ENCODE measurements at places on chromosomes 4 and X.

DNA sequence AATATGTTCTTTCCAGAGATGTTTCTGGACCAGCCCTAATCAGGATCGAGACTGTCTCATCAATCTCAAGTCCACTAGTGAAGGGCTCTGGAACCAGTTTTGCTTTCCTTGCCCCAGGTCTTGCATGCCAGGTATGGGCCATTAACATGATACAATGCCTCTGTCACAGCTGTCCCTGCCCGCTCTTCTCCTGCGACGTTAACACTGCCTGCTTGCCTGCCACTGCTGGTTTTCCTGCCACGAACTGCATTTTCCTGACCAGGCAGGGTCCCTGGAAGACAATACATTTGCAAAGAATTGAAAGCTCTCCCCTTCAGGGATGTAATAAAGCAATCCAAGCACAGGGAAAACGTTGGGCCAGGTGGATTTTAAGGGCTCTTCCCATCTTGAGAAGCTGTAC is 200.3 kb downstream of the MID1 start:
- DNase-seq, result no peak

DNA sequence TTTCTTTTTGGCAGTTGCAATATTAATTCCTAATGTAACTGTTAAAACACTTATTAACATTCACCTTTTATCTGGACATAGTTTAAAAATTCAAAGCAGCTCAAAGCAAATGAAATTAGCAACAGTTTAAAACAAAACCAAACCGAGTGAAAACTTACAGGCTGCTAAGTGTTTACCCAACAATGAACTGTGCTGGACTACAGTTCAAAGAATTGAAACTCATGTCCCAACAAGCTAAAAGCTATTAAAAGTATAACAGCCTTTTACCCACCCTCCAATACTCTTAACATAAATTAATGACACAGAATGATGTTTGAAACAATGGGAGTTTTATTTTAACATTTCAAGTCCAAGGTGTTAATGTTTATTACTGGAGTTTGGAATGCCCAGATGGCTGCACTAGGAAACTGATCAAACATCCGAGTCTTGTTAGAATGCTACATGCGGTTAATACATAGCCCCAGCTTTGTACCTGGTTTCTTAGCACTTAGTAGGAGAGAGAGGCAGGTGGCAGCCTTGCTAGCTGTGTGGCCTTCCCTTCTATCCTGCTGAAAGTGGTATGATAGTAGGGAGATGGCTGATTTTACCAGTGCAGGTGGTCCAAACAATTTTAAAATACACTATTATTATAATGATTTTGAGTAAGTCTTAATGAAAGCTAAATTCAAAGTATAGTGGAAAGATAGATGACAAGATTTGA is 21.1 kb upstream of the FRYL start:
- DNase-seq, result no peak

GRCh38 chr4:20679951-20680350 is 20.3 kb upstream of the PACRGL start:
- no peak for DNase-seq

DNA sequence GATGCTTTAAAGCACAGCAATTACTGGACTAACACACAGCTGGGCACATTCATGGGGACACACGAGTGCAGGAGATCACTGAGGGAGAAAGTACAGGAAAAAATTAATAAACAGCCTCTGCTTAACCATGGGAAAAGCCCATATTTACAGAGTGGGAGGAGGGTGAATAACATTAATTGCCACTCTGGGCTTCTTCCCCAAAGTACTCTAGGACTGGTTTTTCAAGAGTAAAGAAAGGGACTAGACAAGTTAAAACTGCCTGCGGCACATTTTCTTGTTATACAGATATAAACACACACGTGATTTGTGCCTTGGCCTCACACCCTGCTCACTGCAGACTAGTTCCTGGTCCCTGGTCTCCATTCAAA is 179.7 kb upstream of the TET2 start:
- DNase-seq, result no peak

- no peak for DNase-seq
Observed at GRCh38 chr4:76569706-76570105, 134.7 kb downstream of the SHROOM3 start.

DNA sequence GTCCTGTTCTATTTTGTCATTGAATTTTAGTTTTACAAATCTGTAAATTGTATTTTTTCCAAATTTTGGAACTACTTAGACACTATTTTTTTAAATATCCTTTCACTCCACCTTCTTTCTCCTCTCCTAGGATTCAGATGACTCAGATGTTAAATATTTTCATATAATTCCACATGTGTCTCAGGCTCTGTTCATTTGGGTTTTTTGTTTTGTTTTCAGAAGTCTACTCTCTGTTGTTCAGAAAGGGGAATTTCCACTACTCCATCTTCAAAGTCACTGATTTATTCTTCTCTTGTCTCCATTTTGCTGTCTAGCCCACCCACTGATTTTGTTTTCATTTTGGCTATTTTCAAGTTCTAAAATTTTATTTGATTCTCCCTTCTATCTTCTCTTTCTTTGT is 264.0 kb upstream of the SLIT2 start:
- no peak for DNase-seq

- no peak for DNase-seq
Observed at GRCh38 chrX:150062292-150063137, 124.2 kb upstream of the EOLA2 start.

GRCh38 chr4:173264245-173264644 is 69.9 kb downstream of the HMGB2 start:
- no peak for DNase-seq

GRCh38 chr4:183291070-183291469 is 29.0 kb downstream of the CLDN22 start:
- no peak for DNase-seq

- DNase-seq, result no peak
Observed at GRCh38 chr4:85824166-85824945, 349.4 kb downstream of the ARHGAP24 start.

GRCh38 chr4:145830699-145831098 is 107.9 kb downstream of the ZNF827 start:
- DNase-seq, result no peak

GRCh38 chrX:34521563-34521962 is 135.5 kb downstream of the TMEM47 start:
- no peak for DNase-seq

DNA sequence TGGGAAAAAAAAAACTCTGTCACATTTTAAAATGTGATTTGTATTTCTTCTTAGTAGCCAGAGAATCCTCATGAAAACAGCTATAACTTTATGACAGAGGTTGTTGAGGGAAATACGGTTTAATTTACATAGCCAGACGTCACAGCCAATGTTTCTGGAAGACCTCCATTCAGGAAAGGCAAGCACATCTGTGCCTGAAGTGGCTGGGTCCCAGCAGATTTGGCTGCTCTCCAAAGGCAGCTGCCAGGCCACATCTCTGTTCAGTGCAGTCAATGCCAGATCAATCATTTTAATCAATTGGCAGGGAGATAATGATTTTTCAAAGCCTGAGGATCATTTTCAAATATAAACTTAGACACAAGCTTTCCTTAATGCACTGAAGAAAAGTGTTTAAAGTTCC is 86.5 kb upstream of the ZIC3 start:
- DNase-seq, result no peak

DNA sequence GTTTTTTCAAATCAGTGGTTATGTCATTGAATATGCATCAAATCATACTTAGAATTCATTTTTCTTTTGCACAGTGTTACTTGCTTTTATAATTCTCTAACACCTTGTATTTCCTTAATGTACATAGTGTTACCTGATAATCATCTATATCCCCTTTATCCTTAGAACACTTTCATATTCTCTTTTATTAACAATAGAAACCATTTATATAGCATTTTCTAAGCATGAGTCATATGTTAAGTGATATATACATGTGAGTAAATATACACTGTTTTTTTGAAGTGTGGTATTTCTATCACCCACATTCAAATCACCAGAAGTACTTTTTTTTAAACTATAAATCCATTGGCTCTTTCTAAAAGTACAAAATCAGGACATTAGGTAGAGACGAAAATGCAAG is 15.3 kb downstream of the EPHA5 start:
- no peak for DNase-seq

- no peak for DNase-seq
Observed at GRCh38 chr4:98803251-98803650, 125.7 kb downstream of the EIF4E start.

DNA sequence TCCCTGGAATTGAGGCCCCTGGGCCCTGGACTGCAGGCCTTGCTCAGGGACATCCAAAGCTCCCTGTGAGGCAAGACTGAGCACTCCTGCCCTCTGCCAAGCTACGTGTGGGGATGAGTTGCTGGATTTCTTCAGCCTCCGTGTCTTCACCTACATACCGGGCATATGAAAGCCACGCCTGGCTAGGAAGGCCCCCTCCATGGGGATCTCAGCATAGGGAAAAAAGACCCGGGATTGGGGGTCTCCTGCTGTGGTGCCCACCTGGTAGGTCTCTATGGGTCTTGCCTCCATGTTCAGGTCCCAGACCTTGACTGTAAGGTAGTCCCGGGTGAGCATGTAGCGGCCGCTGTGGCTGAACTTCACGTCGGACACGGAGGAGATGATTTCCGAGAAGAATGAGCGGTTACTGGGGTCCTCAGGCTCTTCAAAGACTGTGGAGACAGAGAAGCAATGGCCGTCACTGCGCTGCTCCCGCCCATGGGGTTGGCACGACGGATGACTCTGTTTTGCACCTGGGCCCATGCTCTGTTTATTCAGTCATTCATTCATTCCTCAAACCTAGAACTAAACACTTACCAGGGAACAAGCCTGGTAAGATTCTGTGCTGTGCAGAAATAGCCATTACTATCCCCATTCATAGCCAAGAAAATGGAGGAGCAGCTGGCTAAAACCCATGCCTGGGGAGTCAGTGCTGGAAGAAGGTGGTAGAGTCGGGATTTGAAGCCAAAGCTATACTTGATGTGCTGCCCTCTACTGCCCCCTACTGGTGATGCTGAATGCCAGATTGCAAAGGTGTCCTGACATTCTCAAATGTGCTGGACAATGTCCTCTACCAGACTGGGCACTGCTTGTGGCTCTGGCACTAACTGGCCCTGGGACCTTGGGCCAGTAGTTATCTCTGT is 63.9 kb downstream of the WFS1 start:
- DNase-seq, result no peak

GRCh38 chr4:20248155-20248558 is 3.5 kb upstream of the SLIT2 start:
- DNase-seq, result no peak

DNA sequence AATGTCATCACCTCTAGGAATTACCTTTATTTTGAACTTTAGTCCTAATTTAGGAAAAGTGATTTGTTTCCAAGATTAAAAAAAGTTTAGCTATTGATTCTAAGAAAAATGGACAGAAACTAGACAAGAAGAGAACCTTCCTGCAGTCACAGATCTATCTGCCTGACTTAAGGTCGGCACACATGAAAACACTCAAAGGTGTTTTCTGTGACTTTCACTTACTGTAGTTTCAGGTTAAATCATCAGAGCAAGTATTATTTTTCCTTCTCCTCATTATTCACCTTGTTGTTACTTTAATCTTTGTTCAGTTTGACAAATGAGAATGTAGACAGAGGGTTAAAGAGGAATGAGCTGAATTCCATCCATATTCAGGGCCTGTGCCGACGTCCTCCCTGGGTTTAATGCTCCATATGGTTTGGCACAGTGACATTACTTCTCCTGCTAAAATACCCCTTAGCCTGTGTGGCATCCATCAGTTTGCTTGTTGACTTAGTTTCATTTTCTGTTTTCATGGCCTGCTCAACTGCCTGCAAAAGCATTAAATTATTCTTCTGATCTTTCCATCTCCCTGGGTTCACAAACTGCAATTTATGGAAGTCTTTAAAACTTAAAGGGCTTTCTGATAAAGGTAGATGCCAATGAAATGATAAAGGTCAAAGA is 352.7 kb downstream of the NKX6-1 start:
- DNase-seq, result no peak

DNA sequence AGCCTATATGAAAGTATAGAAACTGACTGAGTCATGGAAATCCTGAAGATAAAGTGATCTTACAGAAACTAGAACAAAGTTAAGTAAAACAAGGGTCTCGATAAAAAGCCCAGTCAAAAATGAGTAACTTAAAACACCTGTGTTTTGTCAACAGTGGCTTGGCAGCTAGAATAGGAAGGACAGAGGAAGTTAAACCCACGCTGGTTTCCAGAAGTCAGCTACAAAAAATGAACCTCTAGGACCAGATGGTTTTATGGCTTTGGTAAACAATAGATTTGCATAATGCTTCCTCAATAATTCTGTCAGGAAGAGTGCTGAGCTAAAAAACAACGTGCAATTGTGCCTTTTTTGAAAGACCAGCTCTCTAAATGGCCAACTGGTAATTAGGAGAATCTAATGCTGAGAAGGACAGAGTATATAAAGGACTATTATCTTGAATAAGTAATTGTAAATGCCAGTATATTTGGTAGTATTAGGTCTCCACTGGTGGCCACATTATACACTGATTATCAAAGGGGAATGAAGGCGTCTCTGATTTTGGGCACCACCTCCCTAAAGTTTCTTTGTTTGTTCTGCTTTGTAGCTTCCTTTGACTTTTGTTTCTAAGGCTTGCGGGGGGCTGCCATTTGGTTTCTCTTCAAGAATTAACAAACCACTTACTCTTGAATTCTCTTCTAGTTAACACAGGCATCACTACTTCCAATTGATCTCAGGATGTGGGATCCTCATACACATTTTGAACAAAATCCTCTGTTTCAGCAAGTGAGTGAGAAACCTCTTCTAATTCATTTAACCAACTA is 72.2 kb upstream of the PPP3CA start:
- DNase-seq, result no peak

DNA sequence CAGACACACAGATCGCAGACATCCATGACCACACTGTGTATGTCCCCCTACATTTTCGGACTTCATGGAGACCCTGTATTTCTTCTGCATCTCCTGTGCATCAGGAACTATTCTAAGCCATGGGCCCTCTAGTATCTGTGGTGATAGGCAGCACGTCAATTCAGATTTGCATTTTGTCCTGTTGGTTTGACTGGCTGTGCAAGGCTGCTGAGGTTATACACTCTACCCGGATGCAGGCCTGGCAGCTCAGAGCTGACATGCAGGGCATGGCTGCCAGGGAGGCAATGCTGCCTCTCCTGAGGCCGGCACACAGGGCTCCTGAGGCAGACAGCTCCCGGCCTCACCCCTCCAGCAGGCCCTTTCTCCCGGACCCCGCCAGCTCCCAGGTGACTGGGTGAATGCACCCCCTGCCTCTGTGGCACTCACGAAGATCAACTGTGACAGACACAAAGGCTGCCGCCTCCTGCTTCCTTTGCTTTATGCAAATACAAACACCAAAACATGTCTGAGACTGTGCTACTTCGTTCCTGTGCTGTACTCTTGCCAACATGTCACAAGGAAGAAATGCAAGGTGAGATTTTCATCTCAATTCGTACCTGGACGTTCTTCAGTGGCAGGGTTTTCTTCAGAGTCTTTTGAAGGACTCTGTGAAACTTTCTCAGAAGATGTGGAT is 51.0 kb downstream of the NSG1 start:
- no peak for DNase-seq

GRCh38 chr4:145782756-145783155 is 102.8 kb downstream of the C4orf51 start:
- DNase-seq, result no peak

GRCh38 chr4:87363552-87363951 is 27.4 kb downstream of the HSD17B11 start:
- DNase-seq, result no peak

- DNase-seq, result no peak
Observed at GRCh38 chr4:125520258-125520990, 205.7 kb downstream of the FAT4 start.
